Dermis microvascular lymphatic vessel endothelial cell (primary cell): ENCODE measurements at places on chromosomes 11 and 22.

- no peak for DNase-seq
Measured at GRCh38 chr11:120352405-120352804, 16.2 kb downstream of the ARHGEF12 start.

DNA sequence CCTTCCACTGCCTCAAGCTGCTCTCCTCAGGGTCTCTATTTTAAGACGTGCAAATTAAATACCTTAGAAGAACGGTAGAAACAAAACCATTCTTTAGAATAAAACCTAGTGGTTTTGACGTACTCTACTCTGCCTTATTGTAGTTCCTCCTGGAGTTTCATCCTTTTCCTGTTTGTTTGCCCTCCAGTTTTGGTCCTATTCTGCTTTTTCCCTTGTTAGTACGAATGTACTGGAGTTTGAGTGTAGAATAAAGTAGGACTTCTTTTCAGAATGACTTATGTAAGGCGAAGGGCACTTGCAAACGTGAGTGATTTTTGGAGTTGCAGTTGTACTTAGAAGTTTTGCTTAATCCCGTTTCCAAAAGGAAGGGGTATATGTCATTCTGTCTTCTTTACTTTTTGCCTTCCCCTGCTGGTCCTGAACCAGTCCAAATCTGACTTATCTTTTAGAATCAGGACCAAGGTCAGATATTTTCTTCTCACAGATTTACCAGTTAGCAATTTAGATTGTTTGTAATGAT, 1.4 kb downstream of the SIK2 start:
- no peak for DNase-seq

GRCh38 chr11:47236482-47236881, 12.1 kb downstream of the ACP2 start:
- peak; percentile 71 for DNase-seq

- no peak for DNase-seq
Measured at GRCh38 chr22:17103351-17103750, 17.8 kb downstream of the TMEM121B start.

- DNase-seq: no peak
Measured at GRCh38 chr11:12216041-12216451, 105.7 kb downstream of the MICAL2 start.

DNA sequence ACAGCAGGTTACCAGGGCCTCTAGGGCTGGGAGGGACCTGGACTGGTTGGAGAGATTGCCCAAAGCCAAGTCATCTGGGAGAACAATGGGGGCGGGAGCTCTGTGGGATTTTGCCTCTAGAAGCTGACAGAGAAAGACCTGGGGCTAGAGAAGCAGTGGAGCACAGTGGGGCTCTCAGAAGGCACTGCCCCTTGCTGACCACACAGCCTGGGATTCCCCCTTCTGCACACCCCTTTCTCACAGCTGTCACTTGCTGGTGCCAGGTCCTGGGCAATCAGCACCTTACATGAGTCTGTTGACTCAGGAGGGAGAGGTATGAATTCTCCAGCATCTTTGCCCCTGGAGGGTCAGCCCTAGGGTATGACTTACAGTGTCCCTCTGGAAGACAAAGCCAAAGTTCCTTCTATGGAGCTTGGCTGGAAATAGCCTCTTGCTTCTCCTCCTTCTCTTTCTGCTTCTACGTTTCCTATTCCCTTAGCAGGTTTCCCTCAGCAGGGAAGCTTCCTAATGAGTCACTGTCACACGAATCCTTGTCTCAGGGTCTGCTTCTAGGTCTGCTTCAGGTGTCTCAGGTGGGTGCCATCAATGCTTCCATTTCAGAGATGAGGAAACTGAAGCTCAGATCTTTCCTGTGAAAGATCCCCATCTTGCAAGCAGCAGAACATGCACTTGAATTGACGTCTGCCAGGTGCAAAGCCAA, 27.0 kb downstream of the GDPD5 start:
- no peak for DNase-seq

- DNase-seq: no peak
Measured at GRCh38 chr11:75946531-75947530, 131.8 kb downstream of the UVRAG start.

DNA sequence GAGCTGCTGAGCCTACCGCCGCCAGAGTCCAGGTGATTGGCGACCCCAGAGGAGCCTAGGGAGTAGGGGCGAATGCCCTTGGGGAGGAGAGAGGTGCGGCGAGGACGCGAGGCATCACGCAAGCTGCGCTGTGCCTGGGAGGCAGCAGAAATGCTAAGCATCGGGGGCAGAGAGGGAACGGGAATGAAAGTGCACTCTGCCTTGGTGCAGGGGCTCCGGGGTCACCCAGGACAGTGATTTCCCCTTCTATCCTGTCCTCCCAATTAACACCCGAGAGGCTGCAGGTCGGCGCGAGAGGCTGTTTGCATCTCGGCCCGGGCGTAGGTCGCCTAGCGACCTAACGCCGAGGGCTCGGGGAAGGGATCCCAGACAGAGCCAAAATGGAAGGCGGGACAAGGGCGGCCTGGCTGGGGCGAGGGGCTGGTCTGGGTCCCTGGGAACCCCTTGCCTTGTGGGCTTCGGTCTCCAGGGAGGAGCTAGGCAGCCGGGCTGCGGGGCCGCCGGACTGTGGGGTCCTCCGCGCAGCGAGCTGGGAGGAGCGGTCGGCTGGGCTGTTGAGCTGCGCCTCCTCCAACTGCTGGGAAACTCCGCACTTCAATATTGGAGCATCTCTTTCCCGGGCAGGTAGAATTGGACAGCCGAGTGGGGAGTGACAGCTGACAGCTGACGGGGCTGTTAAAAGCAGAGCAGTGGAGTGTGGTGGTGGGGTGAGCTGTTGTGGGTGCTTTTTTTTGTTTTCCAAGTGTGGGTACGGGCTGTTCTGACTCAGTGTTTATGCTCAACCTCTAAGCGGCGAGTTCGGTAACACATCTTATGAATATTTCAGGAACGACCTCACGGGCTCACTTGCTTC, 657 bp downstream of the ELMOD1 start:
- DNase-seq: peak; percentile 15

- DNase-seq: no peak
Measured at GRCh38 chr11:8242118-8242475, 21.6 kb downstream of the LMO1 start.

DNA sequence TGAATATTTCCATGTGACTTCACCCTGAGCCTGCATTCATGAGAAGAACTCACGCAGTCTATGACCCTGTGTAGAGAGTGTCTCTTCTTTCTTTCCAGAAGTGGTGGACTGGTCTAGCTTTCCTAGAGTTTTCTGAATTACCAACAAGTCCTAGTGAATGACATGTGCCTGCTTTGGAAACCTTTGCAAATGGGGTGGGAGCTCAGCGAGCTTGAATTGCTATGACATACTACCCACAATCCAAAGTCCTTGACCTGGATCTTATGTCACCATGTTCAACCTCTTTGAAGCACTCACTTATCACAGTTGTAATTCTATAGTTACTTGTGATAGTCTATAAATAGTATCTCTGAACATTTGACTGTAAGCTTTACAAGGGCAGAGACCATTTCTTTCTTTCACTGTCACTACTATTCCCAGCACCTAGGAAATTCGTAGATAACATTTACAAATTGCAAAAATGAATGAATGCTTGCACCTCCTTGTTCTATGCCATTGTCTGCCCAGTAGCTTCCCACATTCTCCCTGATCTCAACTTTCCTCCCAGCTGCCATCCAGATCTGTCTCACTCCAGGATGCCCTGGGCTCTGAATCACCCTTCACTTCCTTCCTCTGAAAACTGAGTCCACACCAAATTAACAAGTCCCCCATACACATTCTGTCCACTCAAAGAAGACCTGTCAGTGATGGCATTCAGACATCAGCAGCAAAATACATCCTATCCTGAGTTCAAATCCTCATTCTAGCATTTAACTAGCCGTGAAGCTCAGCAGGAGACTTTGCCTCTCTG, 201.9 kb upstream of the SESN3 start:
- no peak for DNase-seq

DNA sequence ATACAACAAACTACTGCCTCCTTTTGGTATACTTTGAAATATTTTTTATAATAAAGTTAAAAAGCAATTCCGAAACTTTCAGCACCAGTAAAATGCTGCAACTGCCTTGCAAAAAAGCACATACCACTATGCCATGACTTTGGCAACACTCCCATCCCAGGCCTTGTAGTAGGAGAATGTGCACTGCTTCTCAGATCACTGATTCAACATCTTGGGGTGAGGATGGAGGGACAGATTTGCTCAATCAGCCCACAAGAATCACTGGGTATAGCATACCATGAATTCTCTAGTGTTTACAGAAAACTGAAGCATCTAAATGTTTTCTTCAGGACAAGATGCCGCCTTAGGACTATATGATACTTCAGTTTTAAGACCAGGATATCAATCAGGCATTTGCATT, 14.9 kb downstream of the EIF4ENIF1 start:
- no peak for DNase-seq

DNA sequence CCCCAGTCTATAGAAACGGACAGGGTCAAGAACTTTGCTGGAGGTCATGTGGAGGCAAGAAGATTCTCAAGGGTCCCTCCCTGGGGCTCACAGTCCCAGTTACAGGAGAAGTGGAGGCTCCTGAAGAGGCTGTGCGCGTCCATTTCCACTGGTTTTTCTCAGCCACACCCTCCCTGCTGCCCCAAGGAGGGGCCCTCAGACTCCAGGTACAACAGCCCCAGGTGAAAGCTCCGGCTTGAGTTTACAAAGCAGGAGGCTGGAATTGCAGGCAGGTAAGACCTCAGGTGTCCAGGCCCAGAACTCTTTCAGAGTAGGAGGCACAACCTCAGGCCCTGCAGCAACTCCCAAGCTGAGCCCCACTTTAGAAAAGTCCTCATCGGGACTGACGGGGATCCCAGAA, 3.1 kb downstream of the SHANK2 start:
- DNase-seq: no peak

DNA sequence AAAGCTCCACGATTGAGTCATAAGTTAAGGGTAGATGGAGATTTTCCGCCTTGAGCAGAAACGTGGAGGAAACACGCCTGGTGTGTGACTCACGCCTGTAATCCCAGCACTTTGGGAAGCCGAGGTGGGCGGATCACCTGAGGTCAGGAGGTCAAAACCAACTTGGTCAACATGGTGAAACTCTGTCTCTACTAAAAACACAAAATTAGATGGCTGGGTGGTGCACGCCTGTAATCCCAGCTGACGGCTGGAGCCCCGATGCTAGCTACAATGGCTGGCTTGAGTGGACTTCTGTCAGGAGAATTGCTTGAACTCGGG, 17.3 kb upstream of the DGCR8 start:
- DNase-seq: peak; percentile 70

- no peak for DNase-seq
Measured at GRCh38 chr22:45240104-45240809, 437 bp downstream of the KIAA0930 start.

DNA sequence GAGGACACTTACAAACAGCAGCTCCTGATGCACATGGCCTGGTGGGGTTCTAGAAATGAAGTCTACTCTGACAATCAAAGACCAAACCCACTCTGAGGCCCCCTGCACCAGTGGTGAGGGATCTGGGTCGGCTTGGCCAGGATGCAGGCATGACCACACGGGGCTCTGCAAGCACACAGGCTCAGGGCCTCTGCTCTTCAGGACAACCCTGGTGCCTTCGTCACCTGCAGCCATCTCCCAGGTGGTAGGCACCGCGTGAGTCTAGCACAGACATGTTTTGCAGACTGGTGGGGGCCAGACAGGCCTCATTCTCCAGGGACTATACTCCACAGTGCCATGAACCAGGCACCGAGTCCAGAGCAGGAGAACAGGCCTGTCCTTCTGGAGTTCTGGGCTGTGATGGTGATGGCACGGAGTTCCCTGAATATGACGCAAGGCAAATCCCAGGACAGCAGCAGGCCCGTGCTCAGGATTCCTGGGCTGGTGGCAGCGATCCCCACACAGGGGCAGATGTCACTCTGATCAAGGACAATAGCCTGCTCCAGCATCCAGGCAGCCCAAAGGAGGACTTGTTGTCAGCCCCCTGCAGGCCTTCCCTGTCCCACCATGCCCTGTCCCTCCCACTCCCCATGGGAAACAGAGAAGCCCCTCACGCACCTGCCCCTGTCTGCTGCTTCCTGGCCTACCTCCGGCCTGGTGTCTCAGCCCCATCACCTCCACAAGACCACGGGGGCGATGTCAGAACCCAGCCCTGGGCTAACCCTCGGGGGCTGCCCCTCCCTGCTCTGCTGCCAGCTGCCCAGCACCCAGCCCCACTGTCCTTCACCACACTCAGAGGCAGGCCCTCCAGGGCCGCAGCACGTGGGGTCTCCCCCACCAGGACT, 36.1 kb downstream of the GNB1L start:
- DNase-seq: no peak

DNA sequence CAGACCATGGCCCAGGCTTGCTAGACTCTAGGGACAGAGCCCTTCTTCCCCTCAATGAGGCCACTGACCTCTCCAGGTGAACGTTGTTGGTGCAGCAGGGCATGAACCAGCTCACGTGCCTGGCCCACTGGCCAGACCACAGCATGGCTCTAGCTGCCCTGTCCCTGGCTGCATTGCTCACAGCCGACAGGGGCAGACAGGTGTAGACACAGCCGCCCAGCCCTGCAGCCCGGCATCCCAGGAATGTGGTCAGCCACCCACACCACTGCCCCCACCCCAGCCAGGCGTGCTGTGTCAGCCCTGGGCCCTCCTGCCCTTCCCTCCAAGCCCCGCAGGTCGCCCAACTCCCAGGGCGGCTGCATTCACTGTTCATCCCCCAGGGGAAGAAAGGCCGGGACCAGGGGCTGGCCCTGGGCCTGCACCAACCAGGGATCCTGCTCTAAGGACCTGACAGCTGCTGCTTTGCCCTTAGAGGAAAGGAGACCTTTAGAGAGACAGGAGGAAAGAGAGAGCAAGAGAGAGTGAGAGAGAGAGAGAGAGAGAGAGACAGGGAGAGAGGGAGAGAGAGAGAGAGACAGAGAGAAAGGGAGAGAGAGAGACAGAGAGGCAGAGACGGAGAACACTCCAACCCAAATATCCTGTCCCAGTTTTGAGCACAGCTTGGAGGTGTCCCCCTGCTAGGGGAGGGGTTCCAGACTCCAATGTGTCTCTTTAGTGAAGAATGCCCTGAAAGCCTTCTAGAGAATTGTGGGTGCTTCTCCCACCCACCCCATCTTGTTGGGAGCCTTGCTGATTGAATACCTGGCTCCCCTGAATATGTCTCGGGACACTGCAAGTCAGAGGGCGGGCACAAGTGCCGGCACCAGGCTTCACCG, 44.2 kb upstream of the LINC01488 start:
- DNase-seq: no peak

DNA sequence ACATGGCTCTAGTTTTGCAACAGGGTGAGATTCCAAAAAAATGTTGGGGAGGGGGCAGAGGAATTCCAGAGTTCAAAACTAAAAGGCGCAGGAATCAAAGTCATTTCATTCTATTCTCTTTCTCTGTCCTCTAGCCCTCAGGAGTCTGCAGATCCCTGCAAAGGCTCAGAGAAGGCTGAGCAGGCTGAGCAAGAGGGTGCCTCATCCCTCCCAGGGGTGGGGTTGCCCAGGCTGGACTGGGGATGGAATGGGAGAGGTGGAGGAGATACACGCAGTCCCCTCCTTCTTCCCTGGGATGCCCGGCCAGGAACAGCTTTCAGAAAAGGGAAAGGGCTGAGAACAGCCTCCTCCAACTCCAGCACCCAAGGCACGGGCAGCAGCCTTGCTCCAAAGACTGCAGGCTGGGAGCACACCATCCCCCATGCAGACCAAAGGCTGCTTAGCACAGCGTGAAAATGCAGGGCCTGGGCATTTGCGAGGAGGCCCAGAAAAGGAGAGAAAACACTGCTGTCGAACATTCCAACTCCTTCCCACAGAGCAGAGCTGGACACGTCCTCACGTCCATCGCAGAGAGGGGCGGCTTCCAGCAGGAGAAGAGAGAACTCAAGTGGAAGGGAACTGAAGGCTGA, 51.8 kb downstream of the MN1 start:
- DNase-seq: no peak
